ENCODE measurements at places on chromosomes 2 and 18. TPM values are rescaled to one million over a fixed set of nuclear protein-coding genes. Genes with fewer than 3 reads are reported as not detected.

The RNU2-63P gene
- 268 TPM for total RNA-seq

The C2orf80 gene
- total RNA-seq, result not detected

The LGALSL gene
- 3.1 TPM for total RNA-seq

The VSNL1 gene
- total RNA-seq, result 1.2 TPM

The IL36RN gene
- not detected for total RNA-seq

The SH3BP4 gene
- total RNA-seq, result 74.8 TPM

The COL4A3 gene
- 0.33 TPM for total RNA-seq

The TPO gene
- not detected for total RNA-seq

The ERBB4 gene
- 0.17 TPM for total RNA-seq

The FIGN gene
- 1.5 TPM for total RNA-seq

The LOXL3 gene
- total RNA-seq, result 12.6 TPM

The SERPINB2 gene
- total RNA-seq, result 3.9 TPM

The ZNF521 gene
- total RNA-seq, result 23.6 TPM

The TTC31 gene
- total RNA-seq, result 10.7 TPM

The FBXO15 gene
- 0.83 TPM for total RNA-seq

The NGEF gene
- under 0.01 TPM for total RNA-seq

The SCN3A gene
- total RNA-seq, result 0.33 TPM

The SH2D6 gene
- total RNA-seq, result 2.1 TPM

The RNF144A gene
- 0.17 TPM for total RNA-seq

The POLE4 gene
- 26.3 TPM for total RNA-seq

The TTC32 gene
- total RNA-seq, result 5.6 TPM

The CAVIN2 gene
- total RNA-seq, result 12.6 TPM

The SUCLG1 gene
- 71.1 TPM for total RNA-seq

The SEPTIN10 gene
- 101 TPM for total RNA-seq

The IL1RL1 gene
- 0.50 TPM for total RNA-seq

The KCNG2 gene
- 6.4 TPM for total RNA-seq

The CD28 gene
- not detected for total RNA-seq

The DTNA gene
- 28.2 TPM for total RNA-seq

The ADAM23 gene
- total RNA-seq, result 3.1 TPM

The POTEJ gene
- total RNA-seq, result not detected

The TRABD2A gene
- total RNA-seq, result 14.4 TPM

The STARD6 gene
- total RNA-seq, result not detected

The REEP1 gene
- not detected for total RNA-seq

The MC2R gene
- not detected for total RNA-seq

The LRATD1 gene
- total RNA-seq, result 0.51 TPM

The SKA1 gene
- total RNA-seq, result 1.0 TPM

The CGREF1 gene
- 10.0 TPM for total RNA-seq

The EML4 gene
- total RNA-seq, result 49.5 TPM

The LRP2 gene
- under 0.01 TPM for total RNA-seq

The PFN4 gene
- 1.5 TPM for total RNA-seq

The UNC80 gene
- total RNA-seq, result under 0.01 TPM

The MAP2 gene
- 51.0 TPM for total RNA-seq

The ARMC9 gene
- 60.4 TPM for total RNA-seq

The MFSD6 gene
- total RNA-seq, result 31.4 TPM

The IL18R1 gene
- 5.4 TPM for total RNA-seq

The COA5 gene
- total RNA-seq, result 33.4 TPM

The SERPINB4 gene
- total RNA-seq, result not detected
